ENCODE measurements at places on chromosomes 1 and 21. TPM values are rescaled to one million over a fixed set of nuclear protein-coding genes. Genes with fewer than 3 reads are reported as not detected.

GRCh38 chr1:147218606-147219005, 6.5 kb downstream of the FMO5 start:
- DNase-seq = no peak

DNA sequence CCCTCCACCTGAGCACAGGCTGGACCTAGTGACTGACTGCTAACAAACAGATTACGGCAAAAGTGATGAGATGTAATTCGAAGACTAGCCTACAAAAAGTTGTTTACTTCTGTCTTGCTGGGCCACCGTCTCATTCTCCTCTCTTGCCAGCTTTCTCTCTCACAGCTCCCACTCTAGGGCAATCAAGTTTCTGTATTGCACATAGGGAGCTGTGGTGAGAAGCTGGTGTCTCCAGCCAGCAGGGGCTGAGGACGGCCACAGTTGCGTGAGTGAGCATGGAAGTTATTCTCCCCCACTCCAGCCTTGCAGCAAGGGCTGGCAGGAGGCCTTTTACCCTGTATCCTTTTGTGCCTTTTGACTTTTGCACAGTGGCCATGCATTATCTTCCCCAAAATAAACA, 8.6 kb upstream of the COL6A2 start:
- DNase-seq = no peak

- DNase-seq = peak; percentile 23
Observed at GRCh38 chr1:1777583-1777899, 729 bp downstream of the NADK start.

GRCh38 chr1:155192346-155193274, 15.1 kb downstream of the THBS3 start:
- DNase-seq = no peak

- no peak for DNase-seq
Observed at GRCh38 chr1:206898915-206899431, 1.7 kb downstream of the IL24 start.

- no peak for DNase-seq
Observed at GRCh38 chr1:98296681-98297080, 364.8 kb upstream of the SNX7 start.

- peak; percentile 90 for DNase-seq
Observed at GRCh38 chr1:147545133-147545532, 3.8 kb downstream of the BCL9 start.

DNA sequence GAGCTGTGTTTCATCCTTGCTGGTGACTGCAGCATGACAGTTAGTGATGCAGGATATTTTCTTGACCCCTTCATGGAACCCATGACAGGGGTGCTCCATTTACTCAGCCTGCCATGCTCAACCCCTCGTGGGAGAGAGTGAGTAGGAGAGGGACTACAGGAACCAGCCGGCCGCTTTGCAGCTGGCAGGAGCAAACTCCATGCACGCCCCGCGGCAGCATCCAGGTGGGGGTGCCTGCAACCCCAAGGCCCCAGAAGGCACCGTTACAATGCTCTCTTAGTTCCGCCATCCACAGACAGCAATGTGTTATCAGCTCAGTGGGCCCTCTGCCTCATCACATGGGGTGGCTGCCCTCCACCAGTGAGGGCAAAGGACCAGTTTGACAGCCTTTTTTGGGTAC, 135.1 kb downstream of the SLC35F3 start:
- DNase-seq = no peak

GRCh38 chr1:30012455-30013440, 710.6 kb downstream of the MATN1 start:
- no peak for DNase-seq

DNA sequence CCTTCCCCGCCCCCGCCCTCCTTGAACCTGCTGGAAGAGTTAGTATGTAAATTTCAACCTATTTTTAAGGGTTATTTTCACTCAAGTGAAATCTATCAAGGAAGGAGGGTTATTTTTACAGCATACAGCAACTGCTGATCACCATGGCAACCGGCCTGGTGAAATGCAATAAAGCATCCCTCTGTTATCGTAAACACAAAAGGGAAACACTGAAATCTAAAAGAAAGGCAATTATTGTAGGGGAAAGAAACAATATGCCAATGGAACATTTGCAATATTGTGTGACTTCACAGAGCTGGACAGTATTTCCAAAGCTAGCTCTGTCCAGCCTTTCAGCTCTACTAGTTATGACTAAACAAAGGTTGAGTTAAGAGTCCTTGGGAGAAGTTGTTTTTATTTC, 588.3 kb upstream of the PBX1 start:
- no peak for DNase-seq

DNA sequence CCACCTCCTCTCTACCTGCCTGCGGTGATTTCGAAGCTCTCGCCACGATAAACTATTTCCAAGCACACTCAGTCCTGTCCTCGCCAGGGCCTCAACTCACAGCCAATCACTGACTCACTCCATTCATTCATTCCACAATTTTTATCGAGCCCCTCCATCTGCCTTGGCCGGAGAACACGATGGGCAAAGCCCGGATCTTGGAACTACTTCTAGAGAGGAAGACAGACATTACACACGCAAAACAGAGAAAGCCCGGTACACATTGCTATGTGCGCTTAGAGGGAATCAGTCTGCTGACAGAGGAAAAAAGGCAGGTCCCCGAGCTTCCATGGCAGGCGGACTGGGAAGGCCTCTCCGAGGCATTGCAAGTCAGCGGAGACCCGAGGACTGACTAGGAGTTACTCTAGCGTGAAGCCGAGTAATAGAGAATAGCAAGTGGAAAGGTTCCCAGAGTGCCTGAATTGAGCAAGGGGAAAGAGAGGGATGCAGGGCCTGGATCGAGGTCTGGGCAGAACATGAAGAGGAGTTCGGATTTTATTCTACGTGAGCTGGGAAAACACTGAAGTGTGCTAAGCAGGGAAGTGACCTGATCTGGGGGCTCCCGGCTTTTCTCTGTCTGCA, 54.2 kb upstream of the DNAJC6 start:
- DNase-seq = no peak

GRCh38 chr1:23448846-23449245, 24.3 kb upstream of the TCEA3 start:
- no peak for DNase-seq

DNA sequence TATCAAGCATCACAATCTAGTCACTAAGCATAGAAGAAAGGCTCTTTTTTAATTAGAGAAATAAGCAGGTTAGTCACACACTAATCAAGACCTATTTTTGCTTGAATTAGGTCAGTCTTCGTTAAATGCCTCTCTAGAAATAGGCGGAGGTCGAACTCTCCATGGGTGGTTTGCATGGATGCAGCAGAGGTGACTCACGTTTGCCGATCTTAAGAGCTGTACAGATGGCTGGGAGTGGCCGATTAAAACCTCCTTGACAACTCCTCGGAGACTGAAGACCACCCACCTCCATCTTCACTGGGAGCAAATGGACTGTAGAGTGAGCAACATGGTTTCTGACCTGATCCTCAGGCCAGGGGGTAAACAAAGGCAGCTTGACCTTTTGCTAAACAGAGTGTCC, 249.3 kb downstream of the ZNF648 start:
- no peak for DNase-seq

DNA sequence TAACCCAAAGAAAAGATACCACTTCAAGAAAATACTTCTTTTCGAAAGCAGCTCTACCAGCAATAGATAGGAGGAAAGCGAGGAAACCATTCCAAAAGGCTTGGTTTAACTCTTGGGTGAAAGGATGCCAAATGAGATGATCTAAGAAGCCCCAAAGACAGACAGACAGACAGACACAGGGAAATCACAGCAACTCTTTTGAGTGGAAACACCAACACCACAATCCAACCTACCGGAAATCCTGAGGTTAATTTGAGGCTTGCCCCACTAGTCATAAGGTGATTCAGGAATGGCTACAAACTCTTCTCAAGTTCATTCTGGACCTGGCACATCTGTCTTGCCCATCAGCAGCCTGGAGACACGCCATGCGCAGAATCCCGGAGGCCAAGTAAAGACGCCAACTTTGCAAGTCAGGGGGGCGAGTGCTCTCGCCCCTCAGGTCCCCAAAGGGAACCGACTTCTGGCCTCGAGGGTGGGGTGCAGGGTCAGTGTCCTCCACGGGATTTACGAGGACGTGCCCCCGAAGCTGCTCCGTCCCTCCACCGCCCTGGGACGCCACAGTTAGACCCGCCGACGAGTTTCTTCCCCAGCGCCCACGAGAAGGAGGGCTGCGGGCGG, 778 bp downstream of the EVI5 start:
- DNase-seq = peak; percentile 53

DNA sequence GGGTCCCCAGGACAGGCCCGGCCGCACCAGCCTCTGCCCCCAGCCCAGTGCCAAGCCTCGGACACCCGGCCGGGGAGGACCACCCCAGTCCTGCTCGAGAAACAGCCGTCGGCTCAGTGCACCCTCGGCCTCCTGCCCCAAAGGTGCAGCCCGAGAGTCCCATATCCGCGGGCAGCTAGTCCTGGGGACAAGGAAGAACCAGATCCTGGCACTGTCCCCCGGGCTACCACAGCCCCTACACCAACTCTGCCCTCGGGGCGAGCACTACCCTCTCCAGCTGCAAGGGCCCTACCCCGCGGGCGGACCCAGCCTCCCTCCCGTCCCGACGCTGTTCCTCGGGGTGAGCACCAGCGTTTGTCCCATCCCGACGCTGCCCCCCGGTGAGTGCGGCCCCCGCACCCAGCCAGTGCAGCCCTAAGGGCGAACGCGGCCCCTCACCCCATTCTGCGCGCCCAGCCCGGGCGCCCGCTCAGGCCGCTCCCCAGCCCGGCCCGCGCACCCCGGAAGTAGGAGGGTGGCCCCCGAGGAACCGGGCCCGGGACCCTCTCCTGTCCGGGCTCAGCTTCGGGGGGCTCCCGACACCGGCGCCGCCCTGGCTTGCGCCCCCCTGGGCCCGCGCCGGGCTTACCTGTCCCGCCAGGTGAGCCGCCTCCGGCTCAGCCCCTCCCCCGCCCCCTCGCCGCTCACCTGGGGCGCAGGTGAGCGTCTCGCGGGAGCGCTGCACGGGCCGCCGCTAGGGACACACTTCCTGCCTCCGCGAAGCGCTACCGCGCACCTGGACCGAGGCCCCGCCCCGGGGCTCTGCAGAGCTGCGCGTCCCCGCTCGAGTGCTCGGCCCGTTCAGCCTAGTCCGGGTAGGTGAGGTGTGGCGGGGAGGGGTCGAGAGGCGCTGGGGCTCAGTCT, at the start of gene KDF1:
TSS of gene KDF1 (minus strand) at position 747 of the 903 bp plus-strand sequence. CDS start 8,088 bp downstream, outside the sequence.
- DNase-seq = no peak

GRCh38 chr1:56877973-56878372, 23.4 kb downstream of the C8A start:
- no peak for DNase-seq

DNA sequence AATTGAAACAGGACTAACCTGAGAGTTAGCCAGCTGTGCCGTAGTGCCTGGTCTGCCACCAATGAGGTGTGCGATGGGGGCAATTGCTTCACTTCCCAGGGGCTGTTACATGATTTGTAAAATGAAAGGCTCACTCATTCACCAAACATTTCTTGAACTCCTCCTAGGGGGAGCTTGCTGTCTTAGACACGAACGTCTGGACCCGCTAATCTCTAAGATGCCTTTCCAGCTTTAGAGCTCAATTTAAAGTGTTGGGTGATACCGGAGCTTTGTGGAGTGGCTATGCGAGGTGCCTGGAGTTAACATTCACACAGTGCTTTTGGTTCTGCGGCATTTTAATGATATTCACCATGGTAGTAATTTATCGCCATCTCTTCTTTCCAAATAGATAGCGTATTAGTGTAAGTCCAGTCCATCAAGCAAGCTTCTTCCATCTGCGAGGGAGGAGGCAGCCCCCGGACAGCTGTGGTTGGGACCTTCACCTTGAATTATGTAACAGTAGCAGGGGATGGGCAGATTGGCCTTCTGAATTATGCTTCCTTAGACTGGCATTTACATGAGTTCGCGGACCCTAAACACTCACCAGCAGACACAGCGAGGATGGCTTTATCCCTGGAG, 179.9 kb downstream of the ADSS2 start:
- no peak for DNase-seq

DNA sequence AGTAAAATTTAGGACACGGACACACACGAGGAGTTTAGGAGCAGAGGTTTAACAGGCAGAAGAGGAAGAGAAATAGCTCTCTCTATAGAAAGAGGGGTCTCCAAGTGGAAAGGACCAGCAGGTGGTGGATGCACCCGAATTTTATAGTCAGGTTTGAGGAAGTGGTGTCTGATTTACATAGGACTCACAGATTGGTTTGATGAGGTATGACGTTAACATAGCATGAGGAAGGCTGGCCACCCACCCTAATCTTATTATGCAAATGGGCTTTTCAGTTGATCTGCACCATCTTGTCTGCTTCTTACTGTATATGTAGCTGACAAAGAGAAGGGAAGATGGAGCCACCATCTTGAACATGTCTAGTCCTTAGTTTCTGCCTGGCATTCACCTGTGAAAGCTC, 52.5 kb upstream of the RGS2 start:
- DNase-seq = peak; percentile 19

DNA sequence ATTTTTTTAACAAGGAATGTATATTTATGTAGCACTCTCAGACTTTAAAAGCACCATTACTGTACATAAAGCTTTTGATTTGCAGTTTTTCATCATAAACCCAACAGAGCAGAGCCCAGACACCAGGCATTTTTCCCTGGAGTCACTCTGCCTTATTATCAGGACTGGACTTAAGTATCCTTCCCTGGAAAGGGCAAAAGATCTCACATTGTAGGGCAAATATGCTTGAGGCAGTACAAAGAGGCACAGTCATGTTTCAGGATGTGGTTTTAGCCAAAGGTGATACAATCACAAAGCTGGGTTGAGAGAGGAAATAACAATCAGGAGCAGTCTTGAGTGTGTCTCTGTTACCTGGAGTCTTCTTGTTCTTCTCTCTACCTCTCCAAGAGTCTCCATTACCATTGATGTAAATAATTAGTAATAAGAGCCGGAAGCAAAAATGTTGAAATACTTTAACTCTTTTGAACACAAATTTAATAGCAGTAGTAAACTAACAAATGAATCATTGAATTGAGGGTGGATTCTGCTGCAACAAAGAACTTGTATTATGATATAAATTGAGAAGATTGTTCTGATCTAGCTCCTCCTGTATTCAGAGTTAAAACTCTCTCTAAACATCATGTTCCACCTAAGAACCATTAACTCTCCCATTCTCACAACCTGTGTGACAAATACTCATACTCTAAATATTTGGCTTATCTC, 160.5 kb downstream of the LTN1 start:
- no peak for DNase-seq

The TEDDM1 gene
- total RNA-seq = not detected

The ADCY10 gene
- total RNA-seq = not detected

The LEMD1 gene
- 0.63 TPM for total RNA-seq

The IFI44 gene
- not detected for total RNA-seq

The SF3B4 gene
- 64.6 TPM for total RNA-seq

The ITPKB gene
- total RNA-seq = 33.3 TPM

The TNFRSF1B gene
- total RNA-seq = not detected

The AIDA gene
- 24.0 TPM for total RNA-seq

The KPRP gene
- total RNA-seq = not detected

The ZC3H12A gene
- 9.8 TPM for total RNA-seq

The NEGR1 gene
- total RNA-seq = not detected

The TINAGL1 gene
- 0.17 TPM for total RNA-seq

Data from OCI-LY7 (cell line).